NCI-H460 (cell line): ENCODE measurements at places on chromosomes 4 and X.

- no peak for DNase-seq
Observed at GRCh38 chrX:1221296-1221845, 8.9 kb upstream of the CRLF2 start.

DNA sequence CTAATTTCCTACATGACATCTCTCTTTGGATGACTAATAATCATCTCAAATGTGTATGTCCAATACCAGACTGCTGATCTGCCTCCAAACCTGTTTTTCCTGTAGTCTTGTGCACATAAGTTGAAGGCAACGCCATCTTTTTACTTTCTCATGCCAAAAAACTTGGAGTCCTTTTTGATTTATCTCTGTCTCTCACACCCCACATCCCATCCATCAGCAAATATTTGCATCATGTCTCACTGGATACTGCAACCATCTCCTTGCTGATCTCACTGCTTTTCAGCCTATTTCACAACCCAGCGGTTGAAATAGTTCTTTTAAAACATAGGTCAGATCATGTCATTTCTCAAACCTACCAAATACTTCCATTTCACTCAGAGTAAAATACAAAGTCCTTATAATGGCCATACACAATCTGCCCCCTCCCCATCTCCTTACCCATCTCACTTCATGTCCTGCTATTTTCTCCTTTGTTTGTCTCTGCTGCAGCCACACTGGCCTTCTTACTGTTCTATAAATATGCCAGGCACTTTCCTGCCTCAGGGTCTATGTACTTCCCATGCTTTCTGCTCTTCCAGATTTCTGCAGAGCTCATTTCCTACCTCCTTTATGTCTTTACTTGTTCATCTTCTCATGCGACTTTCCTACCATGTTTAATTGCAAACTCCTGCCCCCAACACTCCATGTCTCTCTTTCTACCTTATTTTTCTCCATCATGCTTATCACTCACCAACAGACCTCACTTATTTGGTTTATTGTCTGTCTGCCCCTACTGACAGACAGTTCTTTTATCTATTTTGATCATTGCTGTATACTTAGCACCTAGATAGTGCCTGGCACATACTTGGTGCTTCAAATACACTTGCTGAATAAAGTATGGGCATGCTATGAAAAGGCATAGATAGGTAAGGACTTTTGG, 98.8 kb downstream of the ANXA3 start:
- no peak for DNase-seq

GRCh38 chrX:25523574-25524540, 508.1 kb upstream of the ARX start:
- DNase-seq, result peak; percentile 65

- DNase-seq, result no peak
Observed at GRCh38 chr4:14744346-14744745, 257.9 kb upstream of the CPEB2 start.

- DNase-seq, result no peak
Observed at GRCh38 chrX:124242131-124242530, 90.3 kb upstream of the TEX13D start.

DNA sequence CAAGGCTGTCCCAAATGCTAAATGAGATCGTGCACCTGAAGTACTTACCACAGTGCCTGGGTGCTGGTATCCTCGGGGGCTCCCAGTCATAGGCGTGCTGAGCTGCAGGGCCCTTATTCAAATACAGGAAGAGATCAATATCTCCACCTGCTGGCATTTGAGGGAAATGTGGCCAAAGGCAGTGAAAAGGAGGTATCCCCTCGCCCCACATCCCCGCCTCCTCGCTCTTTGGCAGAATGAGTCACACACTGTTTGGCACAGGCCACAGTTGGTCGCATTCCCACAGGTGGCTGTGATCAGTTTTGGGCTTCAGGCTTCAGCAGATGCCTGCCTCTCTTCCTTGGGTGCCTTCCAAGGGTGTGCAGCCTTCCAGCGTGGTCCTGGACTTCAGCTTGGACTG, 28.4 kb downstream of the ZNF185 start:
- DNase-seq, result peak; percentile 64

DNA sequence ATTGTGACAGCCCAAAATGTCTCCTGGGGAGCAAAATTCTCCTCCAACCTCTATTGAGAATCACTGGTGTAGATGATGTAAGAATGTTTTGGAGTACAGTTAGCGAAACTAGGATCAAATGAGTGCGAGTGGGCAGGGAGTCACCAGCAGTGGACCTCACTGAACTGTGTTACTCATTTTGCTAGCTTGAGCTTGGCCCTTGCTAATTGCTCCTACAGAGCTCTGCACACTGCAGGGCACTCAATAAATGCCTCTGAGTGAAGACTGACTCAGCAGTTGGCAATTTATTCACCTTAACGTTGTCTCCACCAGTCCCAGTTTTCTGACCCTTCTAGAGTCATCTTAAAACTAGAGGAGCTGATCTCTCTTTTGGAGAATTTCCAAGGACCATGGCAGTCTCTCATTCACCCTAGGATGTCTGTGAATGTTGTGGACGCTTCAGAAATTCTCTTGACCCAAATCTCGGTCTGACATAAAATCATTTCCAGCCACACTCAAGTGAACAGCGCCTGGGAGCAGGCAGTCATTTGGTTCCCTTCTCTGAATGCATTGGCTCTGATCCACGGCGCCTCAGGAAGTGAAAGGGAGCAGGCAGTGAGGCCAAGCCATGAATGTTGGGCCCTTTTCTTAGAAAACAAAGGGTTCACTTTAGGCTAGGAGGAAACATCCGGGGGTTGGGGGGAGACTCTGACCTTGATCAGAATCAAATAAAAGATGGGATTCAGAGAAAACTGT, 148.1 kb downstream of the NWD2 start:
- no peak for DNase-seq

DNA sequence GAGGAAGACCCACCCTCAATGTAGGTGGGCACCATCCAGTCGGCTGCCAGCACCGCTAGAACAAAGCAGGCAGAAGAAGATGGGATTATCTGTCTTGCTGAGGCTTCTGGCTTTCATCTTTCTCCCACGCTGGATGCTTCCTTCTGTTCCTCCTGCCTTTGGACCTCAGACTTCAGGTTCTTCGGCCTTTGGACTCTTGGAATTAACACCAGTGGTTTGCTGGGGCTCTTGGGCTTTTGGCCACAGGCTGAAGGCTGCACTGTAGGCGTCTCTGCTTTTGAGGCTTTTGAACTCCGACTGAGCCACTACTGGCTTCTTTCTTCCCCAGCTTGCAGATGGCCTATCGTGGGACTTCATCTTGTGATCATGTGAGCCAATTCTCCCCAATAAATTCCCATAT, 55.1 kb downstream of the PDLIM5 start:
- no peak for DNase-seq

GRCh38 chr4:167964766-167965373, 127.5 kb upstream of the ANXA10 start:
- DNase-seq, result no peak

DNA sequence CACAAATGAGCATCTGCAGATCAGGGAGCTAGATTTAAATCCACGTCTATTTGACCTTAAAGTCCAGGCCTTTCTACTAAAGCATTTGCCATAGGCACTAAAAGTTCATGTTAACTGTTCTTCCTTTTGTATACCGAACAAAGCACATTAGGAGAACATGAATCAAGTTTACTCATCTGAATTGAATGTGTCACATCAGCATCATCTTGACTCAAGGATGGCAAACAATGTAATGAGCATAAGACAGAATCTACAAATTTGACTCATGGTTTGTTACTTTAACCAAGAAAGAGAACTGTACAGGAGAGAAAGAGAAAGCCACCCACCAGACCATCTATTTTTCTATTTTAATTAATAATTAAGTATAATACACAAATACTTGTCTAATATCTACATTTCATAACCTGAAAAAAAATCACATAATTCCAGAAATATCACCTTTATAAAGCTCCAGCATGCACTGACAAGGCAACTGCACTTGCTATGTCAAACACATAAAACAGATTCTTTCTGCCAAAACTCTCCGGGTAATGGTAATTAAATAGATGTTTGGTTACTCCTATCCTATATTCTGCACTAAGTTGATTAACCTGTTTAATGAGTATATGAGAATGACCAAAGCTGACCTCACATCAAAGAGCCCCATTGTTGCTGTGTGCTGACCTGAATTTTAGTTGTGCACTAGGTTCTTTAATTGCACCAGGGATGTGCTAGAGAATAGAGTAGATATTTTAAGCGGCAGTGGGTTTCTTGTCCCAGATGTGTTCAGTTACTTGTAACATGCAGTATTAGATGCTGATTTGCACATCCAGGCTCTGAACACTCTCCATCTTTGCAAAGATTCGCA, 42.5 kb upstream of the LEF1 start:
- no peak for DNase-seq
